ENCODE measurements at places on chromosomes 16 and 17. TPM values are rescaled to one million over a fixed set of nuclear protein-coding genes. Genes with fewer than 3 reads are reported as not detected.

APRT gene
- total RNA-seq = 106 TPM

PMFBP1 gene
- not detected for total RNA-seq

- no peak for DNase-seq
Measured at GRCh38 chr17:37744633-37744927, 279 bp downstream of the HNF1B start.

- DNase-seq = no peak
Measured at GRCh38 chr17:38815576-38816193, 9.4 kb downstream of the CWC25 start.

DNA sequence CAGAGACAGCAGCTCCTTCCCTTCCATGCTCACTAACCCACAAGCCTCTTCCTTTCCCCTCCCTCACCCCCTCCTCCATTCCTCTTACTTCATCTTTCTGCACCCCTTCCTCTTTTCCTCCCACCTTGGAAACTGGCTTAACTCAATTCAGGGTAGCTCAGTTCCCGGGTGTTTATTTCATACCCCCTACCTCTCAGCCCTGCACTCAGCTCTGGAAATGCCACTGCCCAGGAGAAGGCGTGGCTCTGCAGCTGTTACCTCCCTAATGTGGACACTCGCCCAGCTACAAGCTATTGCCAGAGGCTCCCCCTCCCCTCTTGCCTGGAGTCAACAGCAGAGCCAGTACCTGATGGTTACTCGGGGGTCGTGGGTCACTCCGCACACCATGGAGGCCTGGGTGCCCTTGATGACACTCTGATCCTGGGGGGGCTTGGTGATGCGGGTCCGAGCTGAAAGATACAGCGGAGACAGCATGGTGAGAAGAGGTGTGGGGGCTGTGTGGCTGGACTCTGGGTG is 118.4 kb upstream of the CDC42EP4 start:
- no peak for DNase-seq

GRCh38 chr17:32792207-32792606 is 84.7 kb downstream of the MYO1D start:
- DNase-seq = no peak

- no peak for DNase-seq
Measured at GRCh38 chr16:23125277-23125676, 24.0 kb downstream of the USP31 start.

PIRT gene
- total RNA-seq = not detected

- no peak for DNase-seq
Measured at GRCh38 chr17:73359987-73360410, 48.2 kb upstream of the CDC42EP4 start.

- no peak for DNase-seq
Measured at GRCh38 chr16:22360963-22361659, 13.3 kb downstream of the CDR2 start.

KIFC3 gene
- 40.9 TPM for total RNA-seq

- DNase-seq = no peak
Measured at GRCh38 chr17:35998018-35998545, 3.3 kb downstream of the CCL15 start.

SGCA gene
- total RNA-seq = 0.51 TPM

KRTAP9-8 gene
- total RNA-seq = not detected

- DNase-seq = peak; percentile 53
Measured at GRCh38 chr17:40497695-40498094, 3.7 kb downstream of the TNS4 start.

TCAP gene
- total RNA-seq = not detected

HIC1 gene
- total RNA-seq = 10.4 TPM

SLC16A13 gene
- 0.34 TPM for total RNA-seq

DNA sequence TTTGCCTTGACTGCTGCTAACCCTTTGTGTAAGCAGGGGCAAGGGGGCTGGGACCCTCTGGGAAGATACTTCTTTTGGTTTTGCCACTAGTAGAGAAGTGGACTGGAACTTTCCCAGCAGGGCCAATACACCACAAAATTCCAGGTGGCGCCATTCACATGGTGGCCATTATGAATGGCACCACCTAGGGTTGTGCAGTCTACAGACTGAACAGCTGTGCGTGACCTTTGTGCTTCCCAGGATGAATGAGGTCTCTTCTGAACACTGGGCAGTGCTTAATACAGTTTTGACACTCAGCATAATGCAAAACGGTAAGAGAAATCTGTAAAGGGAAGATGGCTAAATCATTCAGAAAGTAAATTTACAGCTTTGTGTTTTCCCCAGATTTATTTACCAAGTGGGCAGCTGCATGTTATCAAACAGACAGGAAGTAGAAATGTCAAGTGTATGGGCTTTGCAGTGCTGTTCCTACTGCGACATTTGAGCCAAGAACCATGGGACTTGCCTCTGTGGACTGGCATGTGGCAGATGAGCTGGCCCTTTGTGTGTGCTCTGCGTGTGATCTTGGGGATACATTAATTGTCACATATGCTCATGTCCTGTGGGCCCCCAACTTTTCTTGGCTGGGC is 9.2 kb downstream of the SYT17 start:
- DNase-seq = no peak

DNASE1L2 gene
- total RNA-seq = 0.89 TPM

DNA sequence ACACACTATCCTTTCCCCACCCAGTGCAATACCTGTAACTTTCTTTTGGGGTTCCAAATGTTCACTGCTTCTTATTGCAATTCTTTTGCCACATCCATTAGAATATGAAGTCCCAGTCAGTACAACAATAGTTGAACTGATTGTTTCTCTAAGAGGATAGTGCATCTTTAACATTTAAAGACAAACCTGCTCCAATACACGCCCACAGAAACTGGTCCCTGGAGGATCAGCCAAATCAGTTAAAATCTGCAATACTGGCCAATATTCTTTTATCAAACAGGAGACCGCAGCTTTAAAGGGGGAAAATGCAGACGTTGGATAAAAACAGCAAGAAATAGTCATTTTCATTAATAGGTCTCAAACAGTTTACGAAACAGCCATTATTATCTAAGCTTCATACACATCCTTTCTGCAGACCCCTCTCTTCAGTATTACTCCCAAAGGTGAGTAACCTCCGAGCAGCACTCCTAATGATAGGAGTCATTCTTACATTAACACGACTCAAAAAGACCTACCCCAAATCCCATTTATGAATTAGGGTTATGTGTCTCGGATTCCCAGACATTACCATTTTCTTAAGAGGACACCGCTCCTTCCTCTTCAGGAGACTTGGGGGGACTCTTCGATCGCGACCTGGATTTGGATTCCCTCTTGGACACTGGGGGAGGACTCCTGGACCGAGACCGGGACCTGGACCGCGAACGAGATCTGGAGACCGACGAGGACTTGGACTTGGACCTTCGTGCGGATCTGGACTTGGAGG is 1.4 kb downstream of the SRSF2 start:
- DNase-seq = no peak

GRCh38 chr17:1036171-1036844 is 39.4 kb downstream of the TIMM22 start:
- DNase-seq = no peak

ADCY9 gene
- 2.7 TPM for total RNA-seq

DNA sequence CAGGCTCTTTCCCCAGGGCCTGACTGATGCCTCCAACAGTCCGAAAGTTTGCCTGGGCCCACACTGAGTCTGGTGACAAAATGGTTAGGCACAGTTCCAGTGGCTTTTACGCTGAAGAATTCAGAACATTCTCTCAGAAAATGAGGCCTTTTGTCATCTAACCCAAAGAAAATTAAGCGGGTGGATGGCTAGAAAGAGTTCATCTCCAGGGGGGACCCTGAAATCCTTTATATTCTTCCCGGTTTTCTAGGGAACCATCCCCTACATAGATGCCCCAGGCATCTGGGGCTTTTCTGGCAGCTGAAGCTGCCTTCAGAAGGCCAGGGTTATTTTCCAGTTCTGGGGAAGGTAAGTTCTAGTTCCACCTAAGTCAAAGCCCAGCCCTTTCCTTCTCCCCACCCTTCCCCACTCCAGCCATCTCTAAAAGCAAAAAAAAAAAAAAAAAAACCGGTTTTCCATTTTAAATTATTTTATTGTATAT is 2.2 kb downstream of the RASD1 start:
- DNase-seq = no peak

DNA sequence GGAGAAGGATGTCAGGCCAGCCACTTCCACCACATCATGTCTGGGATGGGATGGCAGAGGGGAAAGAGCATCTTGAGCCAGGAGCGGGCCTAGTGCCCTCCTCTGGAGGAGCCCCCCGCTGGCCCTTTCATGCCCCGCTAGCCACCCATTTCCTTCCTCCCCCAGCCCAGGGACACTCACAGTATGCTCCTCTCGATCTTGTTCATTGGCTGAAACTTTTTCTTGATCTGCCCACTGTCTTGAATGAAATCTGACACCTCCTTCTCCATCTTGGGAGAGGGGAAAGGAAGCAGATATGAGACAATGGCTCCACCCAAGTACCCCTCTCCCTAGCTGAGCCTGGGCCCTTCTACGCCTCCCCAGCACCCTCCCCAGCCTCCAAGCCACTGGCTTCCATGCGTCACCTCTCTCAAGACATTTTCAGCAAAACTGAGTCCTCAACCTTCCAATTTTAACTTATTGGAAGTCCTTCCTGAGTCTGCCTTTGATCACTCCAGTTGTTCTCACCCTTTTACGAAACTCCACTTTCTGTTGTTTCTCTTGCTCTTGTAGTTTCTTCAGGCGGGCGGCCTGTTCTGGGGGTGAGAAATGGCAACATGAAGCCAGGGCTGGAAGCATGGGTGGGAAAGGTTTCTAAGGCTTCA is 7.2 kb downstream of the SPAG7 start:
- no peak for DNase-seq

KRTAP4-1 gene
- not detected for total RNA-seq

ULK2 gene
- 6.9 TPM for total RNA-seq

DNA sequence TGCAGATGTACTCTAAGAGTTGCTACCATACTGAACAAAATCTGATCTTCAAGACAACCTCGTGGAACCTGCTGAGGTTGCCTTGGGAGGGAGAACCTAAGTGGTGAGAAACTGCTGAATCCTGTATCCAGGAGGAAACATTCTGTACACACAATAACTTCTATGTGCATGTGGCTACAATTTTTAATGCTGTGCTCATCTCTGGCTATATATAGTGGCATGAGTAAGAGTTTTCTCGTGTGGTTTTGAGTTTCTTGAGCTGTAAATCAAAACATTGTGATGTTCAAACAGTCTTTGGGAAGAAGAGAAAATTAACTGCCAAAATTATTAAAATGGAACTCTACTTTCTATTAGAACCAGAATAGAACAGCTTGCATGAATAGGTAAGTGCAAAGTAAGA is 206.8 kb downstream of the CA10 start:
- no peak for DNase-seq

TPSD1 gene
- not detected for total RNA-seq

TMEM114 gene
- total RNA-seq = not detected

DNA sequence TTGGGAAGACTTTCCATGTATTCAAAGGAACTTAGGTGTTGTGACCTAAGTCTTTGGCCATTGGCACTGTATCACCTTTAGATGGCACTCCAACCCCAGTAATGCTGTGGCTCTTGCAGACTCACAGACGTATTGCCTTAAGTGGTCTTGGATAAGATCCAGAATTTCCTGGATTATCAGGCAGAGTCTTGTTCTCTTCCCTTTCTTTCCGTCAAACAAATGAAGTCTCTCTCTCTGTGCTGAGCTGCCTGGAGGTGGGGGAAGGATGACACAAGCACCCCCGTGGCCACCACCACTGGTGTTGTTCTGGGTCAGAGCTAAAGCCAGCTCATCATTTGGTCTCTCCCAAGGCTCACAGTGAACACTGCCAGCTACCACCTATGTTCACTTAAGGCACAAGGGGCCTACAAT is 789.9 kb upstream of the KIF2B start:
- DNase-seq = no peak

RNU2-1 gene
- not detected for total RNA-seq

GRCh38 chr16:4113358-4114256 is 2.6 kb downstream of the ADCY9 start:
- no peak for DNase-seq

DNA sequence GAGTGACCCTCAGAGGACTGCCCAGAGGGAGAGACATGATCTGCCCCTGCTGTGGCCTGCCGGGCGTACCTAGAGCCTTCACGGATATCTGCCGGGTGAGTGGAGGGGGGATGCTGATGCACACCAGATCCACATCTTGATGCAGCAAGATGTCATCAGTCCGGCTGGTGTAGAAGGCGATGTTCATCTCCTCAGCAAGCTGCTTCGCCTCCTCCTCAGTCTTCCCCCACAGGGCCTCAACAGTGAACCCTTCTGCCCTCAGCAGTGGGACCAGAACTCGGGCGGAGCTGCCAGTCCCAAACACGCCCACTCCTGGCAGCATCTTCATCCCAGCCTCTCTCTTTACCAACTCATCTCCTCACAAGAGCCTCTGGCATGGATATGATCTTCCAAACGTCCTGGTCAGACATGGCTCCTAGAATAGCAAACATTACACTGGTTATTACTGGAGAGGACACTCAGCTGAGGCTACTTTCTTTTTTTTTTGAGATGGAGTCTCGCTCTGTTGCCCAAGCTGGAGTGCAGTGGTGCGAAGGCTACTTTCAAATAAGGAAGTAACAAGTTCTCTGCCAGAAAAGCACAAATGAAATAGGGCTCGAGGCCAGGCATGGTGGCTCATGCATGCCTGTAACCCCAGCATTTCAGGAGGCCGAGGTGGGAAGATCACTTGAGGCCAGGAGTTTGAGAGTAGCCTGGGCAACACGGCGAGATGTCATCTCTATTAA is 18.9 kb downstream of the C16orf86 start:
- DNase-seq = no peak

DNA sequence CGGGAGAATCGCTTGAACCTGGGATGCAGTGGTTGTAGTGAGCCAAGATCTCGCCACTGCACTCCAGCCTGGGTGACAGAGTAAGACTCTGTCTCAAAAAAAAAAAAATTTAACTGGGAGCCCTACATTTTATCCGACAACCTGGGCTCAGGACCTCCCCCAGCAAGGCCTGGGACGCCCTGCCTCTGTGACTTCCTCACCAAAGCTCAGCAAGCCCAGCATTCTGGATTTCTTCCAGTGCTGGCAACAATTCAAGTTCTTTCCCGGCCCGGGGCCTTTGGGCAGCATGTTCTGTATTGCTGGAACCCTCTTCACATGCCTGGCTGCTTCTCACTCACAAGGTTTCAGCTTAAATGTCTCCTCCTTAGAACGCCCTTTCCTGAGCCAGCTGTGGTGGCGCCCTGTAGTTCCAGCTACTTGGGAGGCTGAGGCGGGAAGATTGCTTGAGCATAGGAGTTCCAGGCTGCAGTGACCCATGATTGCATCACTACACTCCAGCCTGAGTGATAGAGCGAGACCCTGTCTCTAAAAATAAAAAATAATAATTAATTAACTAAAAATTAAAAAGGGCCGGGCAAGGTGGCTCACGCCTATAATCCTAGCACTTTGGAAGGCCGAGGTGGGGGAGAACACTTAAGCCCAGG is 15.9 kb upstream of the MEIOB start:
- no peak for DNase-seq

- no peak for DNase-seq
Measured at GRCh38 chr16:85436636-85437165, 176.4 kb upstream of the GSE1 start.

CRHR1 gene
- total RNA-seq = 0.63 TPM

TOP2A gene
- total RNA-seq = 402 TPM
